Fibroblast of skin of back (primary cell): ENCODE measurements at places on chromosomes 4 and X.
A peak's percentile ranks its signal among the peaks of the same experiment; 100 is the strongest.

GRCh38 chr4:184891816-184892397 is 66.1 kb upstream of the ACSL1 start:
- no peak for DNase-seq

GRCh38 chrX:38347136-38347535 is 5.3 kb upstream of the OTC start:
- peak; percentile 70 for DNase-seq

GRCh38 chrX:95628796-95629195 is 1055.8 kb upstream of the DIAPH2 start:
- DNase-seq, result no peak

DNA sequence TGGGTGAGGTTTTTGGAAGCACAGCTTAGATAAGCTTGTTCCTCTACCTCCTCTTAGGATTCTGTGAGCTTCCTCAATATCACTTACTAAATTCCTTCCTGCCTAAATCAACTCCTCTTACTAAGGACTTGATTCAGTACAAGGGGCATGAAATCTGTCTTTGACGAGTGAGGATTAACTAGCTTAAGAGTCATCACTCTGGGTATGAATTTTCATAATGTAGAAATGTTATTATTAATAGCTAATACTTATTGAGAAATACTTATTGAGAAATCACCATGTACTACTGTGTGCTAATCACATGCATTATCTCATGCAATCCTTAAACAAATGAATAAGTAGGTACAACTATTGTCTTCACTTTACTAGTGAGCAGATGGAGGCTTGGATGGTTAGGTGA is 28.6 kb downstream of the TRPC3 start:
- DNase-seq, result no peak

DNA sequence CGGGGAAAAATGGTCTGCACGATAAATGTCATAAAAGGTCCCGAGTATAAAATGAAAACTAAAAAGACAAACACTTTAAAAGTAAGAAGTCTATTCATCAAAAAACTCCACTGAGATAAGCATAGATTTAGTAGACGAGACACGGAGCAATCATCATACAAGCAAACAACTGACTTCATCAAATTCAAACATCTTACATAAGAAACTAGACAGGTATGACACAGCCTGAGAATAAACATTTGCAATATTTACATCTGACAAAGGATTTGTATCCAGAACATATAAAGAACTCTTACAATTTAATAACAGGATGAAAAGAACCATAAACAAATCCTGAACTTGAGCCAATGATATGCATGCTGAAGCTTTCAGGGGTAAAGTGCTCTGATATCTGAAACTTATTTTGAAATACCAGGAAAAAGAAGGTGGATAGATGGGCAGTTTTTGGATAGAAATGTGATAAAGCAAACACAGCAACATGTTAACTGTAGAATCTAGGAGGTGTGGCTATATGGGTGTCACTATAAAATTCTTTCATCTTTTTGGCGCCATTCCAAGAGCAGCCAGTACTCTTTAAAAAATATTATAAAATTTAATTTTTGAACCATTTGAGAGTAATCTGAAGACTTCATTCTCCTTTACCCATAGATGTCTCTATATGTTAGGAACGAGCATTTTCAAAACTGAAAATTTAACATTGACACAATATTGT is 12.0 kb downstream of the MPP1 start:
- DNase-seq, result no peak

- DNase-seq, result no peak
Observed at GRCh38 chr4:8582436-8582835, 2.2 kb downstream of the GPR78 start.

- DNase-seq, result peak; percentile 33
Observed at GRCh38 chr4:108861334-108861733, 98.5 kb upstream of the ETNPPL start.

DNA sequence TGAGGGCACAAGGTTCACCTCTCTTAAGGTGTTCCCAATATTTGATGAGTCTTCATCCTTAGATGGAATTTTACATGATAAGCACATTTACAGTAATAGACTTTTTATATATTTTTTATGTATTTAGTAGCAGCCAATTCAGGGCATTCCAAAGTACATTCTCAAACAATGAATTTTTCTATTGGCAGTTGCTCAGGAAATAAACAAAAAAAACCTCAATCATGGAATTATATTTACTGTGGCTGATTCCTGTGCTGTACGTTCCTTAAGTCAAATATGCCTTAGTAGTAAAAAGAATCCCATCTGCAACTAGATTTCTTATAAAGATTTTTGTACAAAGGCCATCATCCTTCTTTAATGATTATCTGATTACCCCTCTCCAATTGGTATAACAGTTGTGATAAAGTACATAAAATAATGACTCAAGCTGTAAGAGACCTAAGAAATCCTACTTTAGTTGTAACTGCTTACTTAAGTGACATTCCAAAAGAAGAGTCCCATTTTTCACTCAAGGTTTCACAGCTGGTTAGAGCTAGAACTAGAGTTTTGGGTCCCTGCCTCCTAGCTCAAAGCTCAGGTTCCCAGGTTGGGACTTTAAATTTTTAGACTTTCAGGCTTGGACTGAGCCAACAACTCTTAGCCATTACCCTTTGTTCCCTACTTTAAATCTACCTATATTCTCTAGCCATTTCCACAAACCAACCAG is 152.7 kb downstream of the FHIP1A start:
- no peak for DNase-seq

GRCh38 chr4:124804584-124804983 is 92.1 kb upstream of the ANKRD50 start:
- no peak for DNase-seq
